ENCODE measurements at places on chromosomes 11 and 22. TPM values are rescaled to one million over a fixed set of nuclear protein-coding genes. Genes with fewer than 3 reads are reported as not detected.

B4GALNT4 gene
- 0.98 TPM for total RNA-seq

GRCh38 chr11:26109658-26110368 lies 222.1 kb upstream of the ANO3 start:
- DNase-seq, result no peak

- DNase-seq, result no peak
These were observed 640.2 kb upstream of the KIRREL3 start for GRCh38 chr11:127640561-127641451.

DNA sequence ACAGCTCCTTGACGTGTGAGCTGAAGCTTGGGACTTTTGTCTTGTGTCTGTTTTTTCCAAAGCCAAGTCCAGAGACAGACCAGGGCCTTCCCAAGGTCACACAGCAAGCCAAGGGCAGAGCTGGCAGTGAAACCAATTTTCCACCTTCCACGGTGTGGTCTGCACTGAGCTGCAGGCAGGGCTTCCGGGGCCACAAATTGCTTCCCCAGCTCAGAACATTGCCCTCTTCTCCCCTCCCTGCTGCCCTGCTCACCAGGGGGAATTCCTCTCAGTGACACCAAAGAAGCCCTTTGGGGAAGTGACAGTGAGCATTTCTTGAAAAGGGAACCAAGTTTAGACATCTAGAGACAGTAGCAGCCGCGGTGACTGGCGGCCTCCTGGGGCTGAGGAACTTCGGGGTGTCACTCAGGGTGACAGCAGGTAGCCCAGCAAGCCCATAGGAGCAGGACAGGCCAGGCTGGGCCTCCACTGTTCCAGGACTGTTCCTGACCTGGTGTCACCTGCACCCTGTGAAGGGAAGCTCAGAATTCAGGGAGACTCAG lies 9.2 kb downstream of the FXYD2 start:
- DNase-seq, result peak; percentile 41

GRCh38 chr22:37121887-37122591 lies 12.5 kb upstream of the TMPRSS6 start:
- peak; percentile 57 for DNase-seq
